GM23248 (cell line): ENCODE measurements at places on chromosomes 1 and 21. TPM values are rescaled to one million over a fixed set of nuclear protein-coding genes. Genes with fewer than 3 reads are reported as not detected.

Gene PDE4DIP
- 115 and 149 TPM in 2 replicates for total RNA-seq

Gene PRKCZ
- total RNA-seq = 0.63 and 1.4 TPM in 2 replicates

Gene MNDA
- total RNA-seq = not detected in 2 replicates

Gene CD52
- not detected in 2 replicates for total RNA-seq

Gene SPRR2B
- total RNA-seq = not detected in 2 replicates

Gene UTS2
- not detected in 2 replicates for total RNA-seq

Gene CDCA8
- total RNA-seq = 4.4 and 5.7 TPM in 2 replicates

Gene LCE3E
- total RNA-seq = not detected in 2 replicates

Gene REG4
- total RNA-seq = not detected in 2 replicates

Gene GPX7
- 38.7 and 44.7 TPM in 2 replicates for total RNA-seq
